Stimulated activated CD4-positive, alpha-beta T cell treated with anti-CD3 and anti-CD28 coated beads, Interleukin-4, amount 100 ng/mL, for 1 hour (primary cell): ENCODE measurements at places on chromosomes 5 and 9.

GRCh38 chr5:107593009-107593408, 77.7 kb downstream of the EFNA5 start:
- no peak for DNase-seq

GRCh38 chr9:70563431-70564204, 149.2 kb upstream of the KLF9 start:
- peak; percentile 40 for DNase-seq

DNA sequence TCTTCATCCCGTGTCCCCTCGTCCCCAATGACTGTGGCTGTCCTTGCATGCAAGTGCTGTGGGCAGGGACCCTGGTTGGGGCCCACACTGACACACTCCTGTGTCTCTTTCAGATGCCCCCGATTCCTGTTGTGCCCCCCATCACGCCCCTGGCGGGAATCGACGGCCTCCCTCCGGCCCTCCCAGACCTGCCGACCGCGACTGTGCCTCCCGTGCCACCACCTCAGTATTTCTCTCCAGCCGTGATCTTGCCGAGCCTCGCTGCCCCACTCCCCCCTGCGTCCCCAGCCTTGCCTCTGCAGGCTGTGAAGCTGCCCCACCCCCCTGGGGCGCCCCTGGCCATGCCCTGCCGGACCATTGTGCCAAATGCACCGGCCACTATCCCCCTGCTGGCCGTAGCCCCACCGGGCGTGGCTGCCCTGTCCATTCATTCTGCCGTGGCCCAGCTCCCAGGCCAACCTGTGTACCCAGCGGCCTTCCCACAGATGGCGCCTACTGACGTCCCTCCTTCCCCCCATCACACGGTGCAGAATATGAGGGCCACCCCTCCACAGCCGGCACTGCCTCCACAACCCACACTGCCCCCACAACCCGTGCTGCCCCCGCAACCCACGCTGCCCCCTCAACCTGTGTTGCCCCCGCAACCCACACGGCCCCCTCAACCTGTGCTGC, 75.0 kb downstream of the WNK2 start:
- DNase-seq: no peak

- DNase-seq: no peak
Measured at GRCh38 chr9:77429928-77430327, 218.2 kb downstream of the GNA14 start.

DNA sequence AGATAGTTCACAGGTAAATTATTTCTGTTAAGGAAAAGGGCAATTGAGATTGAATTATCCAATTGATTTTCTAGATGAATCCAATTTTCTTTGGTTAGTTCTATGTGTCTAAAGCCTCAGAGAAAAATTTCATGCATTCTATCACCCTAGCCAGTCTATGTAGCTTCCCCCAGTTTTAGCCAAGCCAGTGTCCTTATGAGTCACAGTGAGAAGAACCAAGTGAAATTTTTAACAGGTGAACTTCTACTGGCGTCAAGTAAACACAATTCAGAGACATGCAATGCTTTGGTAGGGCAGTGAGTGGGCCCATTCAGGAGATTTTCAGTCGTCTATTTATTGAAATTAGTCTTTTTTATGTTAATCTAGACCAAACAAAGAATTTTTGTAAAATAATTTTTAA, 1077.4 kb upstream of the ARRDC3 start:
- no peak for DNase-seq

DNA sequence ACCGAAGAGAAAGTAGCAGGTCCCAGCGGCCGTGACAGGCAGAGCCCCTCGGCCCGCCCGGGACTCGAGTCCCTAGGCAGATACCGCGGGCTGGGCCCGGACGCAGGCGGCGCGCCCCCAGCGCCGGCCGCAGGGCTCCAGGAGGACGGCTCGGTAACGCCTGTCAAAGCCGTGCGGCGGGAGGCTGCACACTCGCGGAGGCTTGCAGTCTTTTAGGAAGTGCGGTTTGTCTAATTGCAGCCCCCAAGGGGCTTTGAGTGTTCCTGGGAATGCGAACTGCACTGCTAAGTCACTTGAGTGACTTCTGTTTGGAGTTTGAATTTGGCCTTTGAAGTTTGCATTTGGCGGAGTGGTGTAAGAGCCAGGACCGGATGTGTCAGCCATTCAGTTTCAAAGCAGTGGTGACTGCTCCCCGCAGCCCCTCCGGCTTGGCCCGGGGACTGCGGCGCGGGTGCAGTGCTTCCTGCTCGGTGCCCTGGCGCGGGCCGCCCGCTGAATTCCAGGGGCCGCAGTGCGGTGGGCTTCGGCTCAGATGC, 1.3 kb downstream of the MAP3K1 start:
- peak; percentile 48 for DNase-seq

DNA sequence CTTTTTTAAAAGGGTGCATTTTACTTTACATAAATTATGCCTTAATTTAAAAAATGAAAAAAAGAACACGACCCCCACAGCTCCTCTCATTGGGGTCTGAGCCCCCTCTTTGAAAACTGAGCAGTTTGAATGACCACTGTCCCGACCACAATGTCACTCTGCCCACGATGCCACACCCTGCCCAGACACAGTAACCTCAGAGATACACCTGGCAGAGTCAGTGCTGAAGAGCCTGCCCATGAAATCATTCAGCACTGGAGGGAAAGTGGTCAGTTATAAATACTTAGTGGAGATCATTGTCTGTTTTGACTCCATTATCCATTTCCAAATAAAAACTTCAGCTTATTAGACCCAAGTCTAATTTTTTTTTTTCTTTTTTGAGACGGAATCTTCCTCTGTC, 49.3 kb downstream of the DNAJC21 start:
- DNase-seq: no peak

DNA sequence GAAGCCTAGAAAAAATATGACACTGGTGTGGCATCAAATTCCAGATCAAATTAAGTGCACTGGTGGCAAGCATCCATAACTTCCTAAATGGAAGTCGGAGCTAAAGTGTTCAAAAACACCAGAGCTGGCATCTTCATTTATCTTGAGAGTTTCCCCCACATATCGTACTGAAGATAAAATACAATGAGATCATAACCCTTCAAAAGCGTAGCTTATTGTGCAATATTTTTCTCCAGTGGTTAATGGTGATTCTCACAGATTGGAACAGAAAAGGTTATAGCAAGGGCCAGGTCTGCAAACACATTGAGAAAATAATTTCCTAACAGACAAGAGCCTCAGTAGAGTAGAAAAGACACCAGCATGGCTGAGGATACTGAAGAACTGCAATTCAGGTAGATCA, 147.6 kb downstream of the SEMA5A start:
- no peak for DNase-seq

GRCh38 chr9:76644171-76644570, 120.1 kb upstream of the PCA3 start:
- no peak for DNase-seq
